Activated CD4-positive, alpha-beta T cell treated with anti-CD3 and anti-CD28 coated beads for 4 hours (primary cell): ENCODE measurements at places on chromosomes 1 and 21.

- no peak for DNase-seq
These were observed 34.2 kb downstream of the CHD5 start for GRCh38 chr1:6145864-6146410.

GRCh38 chr1:156797212-156797871 is 19.3 kb downstream of the SH2D2A start:
- peak; percentile 46 for DNase-seq

DNA sequence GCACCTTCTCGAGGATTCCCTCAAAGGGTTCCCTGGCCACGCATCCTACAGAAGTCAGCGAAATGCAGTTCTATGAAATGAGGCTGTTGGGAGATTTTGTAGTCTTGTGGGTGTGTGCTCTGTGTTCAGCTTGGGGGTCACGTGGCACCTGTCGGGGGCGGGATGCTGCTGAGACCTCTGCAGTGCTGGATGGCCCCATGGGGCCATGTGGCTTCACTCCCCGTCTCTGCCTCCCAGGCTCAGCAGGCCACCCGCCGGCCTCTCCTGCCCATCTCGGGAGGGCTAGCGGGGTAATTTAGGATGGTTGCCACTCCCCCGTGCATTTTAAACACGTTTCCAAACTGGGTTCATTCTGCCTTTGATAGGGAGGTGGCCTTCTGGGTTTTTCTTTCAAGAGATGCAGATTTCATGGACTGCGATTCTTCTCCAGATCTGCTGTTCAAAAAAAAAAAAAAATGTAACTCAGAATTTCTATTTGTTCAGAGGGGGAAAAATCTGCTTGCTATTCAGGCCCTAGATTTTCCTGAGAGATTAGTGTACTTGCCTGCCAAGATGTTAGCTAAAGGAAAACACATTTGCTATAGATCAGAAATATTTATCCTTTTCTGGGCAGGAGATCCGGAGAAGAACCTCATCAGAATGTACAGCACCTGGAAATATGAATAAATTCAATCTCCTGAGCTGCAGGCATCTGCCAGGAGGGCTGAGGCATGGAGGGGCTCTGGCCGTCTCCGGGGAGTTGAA is 277.2 kb upstream of the VAMP3 start:
- DNase-seq = no peak

GRCh38 chr1:27570784-27571183 is 33.2 kb downstream of the AHDC1 start:
- no peak for DNase-seq

- no peak for DNase-seq
These were observed 406.1 kb downstream of the RPS6KC1 start for GRCh38 chr1:213457186-213457585.

DNA sequence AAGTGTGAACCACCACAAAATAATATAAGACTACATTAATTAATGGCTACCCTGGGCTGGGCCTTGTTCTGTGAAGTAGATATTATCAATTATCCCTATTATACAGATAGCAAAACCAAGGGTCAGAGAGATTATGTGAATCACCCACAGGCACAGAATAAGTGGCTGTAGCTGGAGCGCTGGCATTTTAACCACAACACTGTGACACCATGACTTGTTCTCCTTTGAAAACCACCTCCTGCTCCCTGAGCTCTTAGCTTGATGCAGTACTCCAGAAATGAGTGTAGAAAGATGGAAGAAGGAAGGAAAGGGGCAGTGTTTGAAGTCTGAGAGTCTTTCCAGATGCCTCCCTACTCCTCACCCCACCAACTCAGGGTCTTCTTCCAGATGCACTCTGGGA is 29.5 kb upstream of the JUN start:
- DNase-seq = peak; percentile 5

- DNase-seq = peak; percentile 76
These were observed 158.7 kb upstream of the IRF2BP2 start for GRCh38 chr1:234768569-234769283.

DNA sequence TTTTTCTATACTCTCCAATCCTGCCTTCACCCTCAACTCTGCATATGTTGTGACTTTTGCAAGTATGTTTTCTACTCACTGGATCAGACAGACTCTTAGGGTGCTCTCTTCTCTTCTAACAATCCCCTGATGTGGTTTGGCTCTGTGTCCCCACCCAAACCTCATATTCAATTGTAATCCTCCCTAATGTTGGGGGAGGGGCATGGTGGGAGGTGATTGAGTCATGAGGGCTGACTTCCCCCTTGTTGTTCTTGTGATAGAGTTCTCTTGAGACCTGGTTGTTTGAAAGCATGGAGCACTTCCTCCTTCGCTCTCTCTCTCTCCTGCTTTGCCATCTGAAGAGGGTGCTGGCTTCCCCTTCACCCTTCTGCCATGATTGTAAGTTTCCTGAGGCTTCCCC is 148.9 kb upstream of the IGSF21 start:
- DNase-seq = no peak
